Omental fat pad (tissue), 4 donors: ENCODE measurements at places on chromosomes 5 and 9. TPM values are rescaled to one million over a fixed set of nuclear protein-coding genes. Genes with fewer than 3 reads are reported as not detected.

Gene CDH9
- total RNA-seq: not detected

Gene CAPSL
- total RNA-seq: not detected

GRCh38 chr9:123090198-123090896 is 56.9 kb downstream of the GPR21 start:
- DNase-seq: no peak

GRCh38 chr5:158812408-158812807 is 287.3 kb downstream of the EBF1 start:
- no peak for DNase-seq

- DNase-seq: no peak
These were observed 196.9 kb downstream of the TSSK1B start for GRCh38 chr5:113237893-113238292.

DNA sequence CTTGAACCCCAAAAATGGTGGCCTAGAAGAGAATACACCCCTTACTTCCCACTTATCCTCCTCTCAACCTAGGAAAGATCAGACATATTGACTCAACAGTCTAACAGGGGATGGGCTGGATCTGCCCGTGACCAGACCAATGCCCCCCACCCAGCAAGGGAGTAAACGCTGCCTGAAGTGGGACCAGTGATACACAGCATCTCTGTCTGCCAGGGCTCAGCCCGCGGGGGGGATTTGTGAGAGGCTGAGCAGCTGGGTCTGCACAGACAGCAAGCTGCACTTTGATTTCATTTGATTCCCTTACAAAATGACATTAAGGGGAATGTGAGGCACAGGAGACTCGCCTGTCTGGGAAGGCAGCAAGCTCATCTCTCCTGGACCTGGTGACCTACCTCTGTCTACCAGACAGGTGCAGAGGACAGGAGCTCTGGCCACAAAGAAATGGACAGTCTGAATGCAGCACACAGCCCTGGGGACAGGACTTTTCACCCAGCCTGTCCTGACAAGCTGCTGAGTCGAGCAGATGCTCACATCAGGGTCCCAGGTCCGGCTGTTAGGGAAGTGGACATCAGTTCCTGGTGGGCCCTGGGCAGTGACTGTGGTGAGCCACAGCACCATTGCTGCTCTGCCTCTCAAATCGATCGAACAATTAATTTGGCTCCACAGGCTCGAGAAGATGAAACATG is 79.9 kb downstream of the RGS3 start:
- no peak for DNase-seq

DNA sequence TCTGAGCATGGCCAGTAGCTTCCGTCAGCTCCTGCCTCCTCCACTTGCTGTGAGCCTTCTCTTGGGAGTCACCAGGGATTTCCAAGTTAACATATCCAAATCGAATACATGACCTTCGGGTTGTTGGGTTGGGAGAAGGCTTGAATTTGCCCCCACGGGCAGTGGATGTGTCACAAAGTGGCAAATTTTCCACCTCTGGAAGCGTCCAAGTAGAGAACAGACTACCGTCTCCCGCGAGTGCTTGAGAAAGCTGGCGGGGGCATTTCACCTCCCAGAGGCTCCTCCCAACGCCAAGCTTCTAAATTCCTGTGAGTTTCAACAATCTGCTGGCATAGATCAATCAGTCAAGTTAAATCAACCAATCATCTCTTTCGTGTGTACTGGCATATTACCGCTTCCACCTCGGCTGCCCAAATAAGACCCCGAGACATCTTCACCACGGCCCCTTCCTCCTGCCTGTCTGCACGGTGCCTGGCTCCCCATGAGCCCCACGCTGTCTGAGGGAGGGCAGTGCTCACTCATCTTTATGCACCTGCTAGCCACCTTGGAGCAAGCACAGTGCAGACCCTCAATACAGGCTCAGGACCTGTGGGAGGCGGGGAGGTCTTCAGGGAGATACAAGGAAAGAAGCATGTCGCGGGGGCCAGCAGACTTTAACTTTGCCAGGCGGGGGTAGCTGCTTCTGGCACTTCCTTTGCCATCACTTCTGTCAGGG is 79.1 kb downstream of the MRPL36 start:
- DNase-seq: no peak

DNA sequence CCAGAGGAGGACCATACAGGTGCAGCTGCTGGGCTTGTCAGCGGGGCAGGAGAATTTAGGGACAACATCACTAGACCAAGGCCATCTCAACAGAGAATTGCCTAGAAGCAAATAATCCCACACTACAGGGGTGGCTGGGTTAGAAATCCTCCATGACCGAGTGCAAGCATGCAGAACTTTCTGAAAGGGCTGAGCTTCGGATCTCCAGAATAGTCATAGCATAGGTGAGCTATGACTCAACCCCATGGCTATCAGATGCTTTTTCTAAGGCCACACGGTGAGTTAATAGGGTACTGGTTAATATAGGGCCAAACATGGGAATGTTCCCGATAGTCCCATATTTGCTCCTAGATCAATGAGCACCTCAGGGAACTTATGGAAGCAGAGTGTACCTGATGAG is 4.2 kb downstream of the KCNIP1 start:
- no peak for DNase-seq

- DNase-seq: no peak
These were observed 746.5 kb upstream of the ZNF608 start for GRCh38 chr5:125492977-125493376.

DNA sequence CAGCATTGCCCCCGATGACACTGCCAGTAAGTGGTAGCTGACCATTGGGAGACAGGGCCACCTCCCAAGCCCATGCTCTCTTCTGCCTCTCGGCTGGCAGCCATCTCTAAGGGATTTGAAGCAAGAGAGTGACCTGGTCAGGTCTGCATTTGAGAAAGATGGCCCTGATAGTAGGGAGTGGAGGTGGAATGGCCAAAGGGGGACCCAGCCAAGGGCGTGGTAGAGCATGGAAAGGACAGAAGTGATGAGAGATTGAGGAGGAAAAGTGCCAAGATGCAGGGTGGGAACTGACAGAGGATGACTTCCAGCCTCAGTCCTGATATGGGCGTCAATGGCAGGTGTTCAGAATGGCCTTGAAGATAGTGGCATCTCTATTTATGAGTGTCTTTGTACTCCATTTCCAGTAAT is 9.0 kb downstream of the ABL1 start:
- DNase-seq: no peak

DNA sequence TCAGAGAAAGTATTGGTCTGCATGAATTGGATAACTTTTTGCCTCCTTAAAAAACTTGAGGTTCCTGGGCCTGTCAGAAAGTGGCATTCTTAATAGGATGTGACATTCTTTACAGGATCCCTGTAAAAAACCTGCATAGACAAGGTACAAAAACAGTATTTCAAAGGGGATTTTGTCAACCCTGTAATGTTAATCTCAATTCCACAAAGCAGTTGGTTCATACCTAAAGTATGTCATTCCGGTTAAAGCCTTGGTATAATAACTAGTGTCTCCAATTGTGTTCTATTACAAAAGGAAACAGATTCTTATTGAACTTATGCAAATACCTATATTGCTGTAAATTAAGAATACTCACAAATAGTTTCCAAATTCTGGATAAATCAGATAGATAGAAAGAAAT is 169.7 kb downstream of the CDH10 start:
- DNase-seq: no peak

- no peak for DNase-seq
These were observed 192.2 kb downstream of the PAPPA start for GRCh38 chr9:116345817-116346216.

- DNase-seq: no peak
These were observed 39.6 kb upstream of the SYNPO start for GRCh38 chr5:150600616-150601490.

DNA sequence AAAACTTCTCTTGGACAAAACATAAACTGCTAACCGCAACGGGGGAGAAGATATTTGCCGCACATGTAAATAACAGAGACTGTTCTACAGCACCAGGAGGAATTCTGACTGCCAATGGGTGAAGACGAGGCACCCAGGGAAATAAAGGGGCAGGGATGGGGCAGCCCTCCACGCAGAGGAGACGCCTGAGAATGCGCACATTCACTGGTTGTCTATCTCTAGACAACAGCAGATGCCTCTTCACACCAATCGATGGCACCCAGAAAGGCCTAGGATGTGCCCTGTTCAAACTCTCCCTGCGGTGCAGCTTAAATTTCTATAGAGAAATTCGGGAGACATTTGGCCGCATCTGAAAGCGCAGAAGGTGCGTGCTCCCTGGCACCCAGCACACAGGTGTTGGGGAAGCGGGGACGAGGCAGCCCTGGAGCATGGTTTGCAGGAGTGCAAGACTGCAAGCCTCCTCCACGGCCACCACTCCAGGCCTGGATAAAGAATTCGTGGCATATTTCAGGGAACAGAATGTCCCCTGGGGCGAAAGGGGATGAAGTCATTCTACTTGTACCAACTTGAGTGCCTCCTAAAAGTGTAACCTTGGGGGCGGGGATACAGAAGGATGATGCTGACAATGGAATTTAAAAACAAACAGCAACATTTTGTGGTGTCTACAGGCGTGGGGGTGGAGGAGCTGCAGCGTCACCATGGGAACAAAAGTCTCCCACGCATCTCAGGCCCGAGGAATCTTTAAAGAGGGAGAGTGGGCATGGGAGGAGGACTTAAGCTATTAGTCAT is 6.3 kb upstream of the IRX2 start:
- no peak for DNase-seq

- no peak for DNase-seq
These were observed 124.0 kb downstream of the FANCC start for GRCh38 chr9:95193480-95193879.
